ENCODE measurements at places on chromosomes 7 and 10.

DNA sequence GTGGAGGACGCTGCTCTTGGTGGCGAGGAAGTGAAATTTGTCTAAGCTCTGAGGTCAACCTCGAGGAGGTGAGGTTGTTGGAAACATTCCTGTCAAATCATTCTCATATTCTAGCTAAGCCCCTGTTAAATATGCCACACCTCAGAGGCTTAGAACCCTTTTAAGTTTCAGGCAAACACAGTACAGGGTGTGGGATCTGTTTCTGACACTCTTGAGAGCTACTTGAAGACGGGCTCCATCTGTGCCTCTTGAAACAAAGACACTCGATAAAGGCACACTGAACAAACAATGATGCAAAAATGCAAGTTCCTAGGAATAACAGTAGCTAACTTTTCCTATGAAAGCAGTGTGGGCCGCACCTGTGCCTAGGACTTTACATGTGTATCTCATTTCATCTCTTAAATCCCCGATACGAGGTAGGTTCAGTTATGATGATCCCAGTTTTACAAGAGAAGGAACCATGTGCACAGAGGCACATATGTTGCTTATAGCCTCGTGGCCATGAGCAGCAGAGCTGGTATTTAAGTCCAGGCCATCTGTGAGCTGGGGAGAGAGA is 299.2 kb downstream of the CCDC3 start:
- no peak for DNase-seq

DNA sequence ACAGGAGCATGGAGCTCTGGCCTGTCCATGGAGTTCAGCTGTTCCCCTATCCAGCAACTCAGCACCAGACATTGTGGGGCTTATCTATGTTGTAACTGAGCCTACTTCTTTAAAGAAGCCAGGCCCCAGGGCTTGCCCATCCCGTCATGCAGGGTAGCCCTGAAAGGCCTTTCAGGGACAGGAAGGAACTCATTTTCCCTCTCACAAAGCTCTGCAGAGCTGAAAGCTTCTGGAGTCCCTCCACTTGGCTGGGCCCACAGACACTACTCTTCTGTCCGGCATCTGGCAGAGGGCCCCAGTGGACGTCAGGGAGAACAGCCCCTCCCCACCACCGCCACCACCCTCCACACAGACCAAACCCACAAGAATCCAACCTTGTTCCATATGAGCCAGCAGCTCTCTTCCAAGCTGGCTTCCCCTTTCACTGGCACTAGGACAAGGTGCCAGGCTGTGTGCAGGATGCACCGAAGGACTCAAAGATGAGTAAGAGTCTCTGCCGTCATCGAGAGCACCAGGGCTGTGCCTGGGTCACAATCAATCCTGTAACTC is 33.1 kb downstream of the DENND2A start:
- DNase-seq = no peak

DNA sequence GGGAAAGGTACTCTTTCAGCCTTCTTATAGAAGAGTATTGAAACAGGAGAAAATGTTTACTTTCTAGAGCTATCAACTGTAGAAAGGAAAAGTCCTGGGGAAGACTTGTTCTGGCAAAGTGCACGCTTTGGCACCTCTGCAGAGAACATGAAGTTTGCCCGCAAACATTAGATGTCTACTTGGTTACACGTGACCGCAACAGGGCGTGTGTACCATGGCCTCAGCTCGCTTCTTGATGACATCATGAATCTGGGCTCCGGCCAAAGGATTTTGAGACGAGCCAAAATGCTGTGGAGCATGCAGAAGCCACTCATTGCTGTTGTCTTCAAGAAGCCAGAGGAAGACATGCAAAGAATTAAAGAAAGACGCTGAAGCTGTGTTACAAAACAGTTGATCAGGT is 8.6 kb upstream of the TAS2R60 start:
- no peak for DNase-seq

- DNase-seq = no peak
These were observed 56.3 kb downstream of the WDFY4 start for GRCh38 chr10:48740988-48741387.

DNA sequence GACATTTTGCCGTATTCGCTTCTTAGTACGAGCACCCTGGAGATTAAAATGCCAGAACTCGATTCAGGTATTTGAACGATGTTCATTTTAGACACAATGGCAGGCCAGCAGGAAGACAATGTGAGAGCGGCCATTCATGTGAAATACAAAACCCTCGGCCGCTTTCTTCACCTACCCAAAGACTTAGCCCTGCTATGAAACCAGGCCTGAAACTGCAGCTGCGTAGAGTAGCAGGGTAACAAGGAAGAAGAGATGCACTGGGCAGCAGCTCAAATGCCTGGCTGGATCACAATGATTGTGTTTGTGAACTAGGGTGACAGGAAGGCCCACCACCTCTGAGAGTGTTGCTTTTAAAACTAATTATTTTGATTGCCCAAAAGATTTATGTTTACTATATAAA is 234.8 kb downstream of the TRIL start:
- no peak for DNase-seq

DNA sequence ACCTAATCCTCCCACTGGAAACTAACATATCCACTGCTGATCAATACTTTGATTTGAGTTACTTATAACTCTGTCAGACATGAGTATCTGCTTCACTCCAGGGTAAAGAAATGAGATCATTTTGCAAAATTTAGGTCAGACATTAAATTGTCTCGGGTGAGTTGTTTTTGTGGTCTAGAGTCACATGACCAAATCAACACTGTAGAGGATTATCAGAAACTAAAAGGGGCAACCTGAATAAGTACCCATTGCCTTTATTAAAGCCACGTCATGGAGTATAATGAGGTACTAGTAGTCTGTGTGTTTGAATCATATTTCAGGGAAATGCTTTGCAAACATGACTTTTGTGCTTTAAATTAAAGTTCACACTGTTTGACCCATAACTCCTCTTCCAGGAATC is 107.7 kb upstream of the ADO start:
- DNase-seq = no peak
